ENCODE measurements at places on chromosomes 6 and 20. TPM values are rescaled to one million over a fixed set of nuclear protein-coding genes. Genes with fewer than 3 reads are reported as not detected.

The OR2H1 gene
- total RNA-seq = not detected

DNA sequence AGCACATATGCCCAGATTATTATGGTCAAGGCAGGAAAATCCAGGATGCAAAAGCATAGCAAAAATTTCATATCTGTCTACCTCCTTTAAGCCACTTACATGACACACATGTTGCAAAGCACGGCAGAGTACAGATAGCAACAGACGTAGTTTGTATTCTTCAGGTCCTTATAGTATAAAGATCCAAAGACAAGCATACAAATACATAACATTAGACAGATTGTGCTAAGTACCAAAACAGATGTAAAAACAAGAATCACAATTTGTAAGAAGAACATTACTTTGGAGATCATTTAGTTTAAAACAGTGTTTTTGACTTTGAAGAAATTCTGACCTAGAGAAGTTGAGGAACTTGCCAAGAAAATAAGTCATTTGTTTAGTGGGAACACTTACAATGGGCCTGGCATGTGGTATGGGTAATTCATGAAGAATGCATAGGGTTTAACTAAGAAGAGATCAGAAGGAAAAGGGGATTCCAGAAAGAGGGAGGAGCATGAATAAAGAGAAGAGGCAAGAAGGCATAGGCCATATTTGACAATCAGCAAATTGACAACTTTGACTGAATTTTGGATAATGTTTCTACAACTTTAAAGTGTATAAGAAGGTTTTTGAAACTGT, 30.6 kb upstream of the LMBRD1 start:
- no peak for DNase-seq
- H3K27ac ChIP-seq = no peak overlapping the region
- no peaks in the 10 kb centered on the region for H3K36me3 ChIP-seq
- H3K4me3 ChIP-seq = no peak overlapping the region

DNA sequence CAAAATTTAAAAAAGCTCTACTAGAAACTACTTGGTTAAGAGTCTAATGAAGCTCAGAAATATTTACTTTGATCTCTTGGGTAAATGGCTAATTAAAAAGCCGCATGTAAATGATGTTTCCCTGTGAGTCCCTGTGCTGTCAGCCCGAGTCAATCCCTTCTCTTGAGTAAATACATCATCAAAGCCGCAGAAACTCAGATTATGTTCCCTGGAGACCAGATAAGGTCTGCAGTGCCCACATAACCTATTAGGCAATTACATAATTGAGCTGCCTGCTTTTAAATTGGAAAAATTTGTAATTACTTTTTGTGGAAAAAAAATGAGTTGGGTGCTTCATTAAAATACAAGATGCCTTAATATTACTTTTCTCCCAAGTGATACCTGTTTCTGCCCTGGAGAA, 83.1 kb downstream of the KIZ start:
- DNase-seq = no peak
- H3K4me1 ChIP-seq = no peaks in the 10 kb centered on the region
- no peak overlapping the region for H3K4me3 ChIP-seq
- H3K27ac ChIP-seq = no peak overlapping the region
- H3K27me3 ChIP-seq = no peaks in the 10 kb centered on the region
- no peaks in the 10 kb centered on the region for H3K36me3 ChIP-seq

GRCh38 chr20:25089096-25089495, 7.2 kb upstream of the VSX1 start:
- no peak overlapping the region for H3K4me3 ChIP-seq
- no peaks in the 10 kb centered on the region for H3K27me3 ChIP-seq
- peak; percentile 68 for DNase-seq

The CNKSR3 gene
- total RNA-seq = 10.4 TPM

DNA sequence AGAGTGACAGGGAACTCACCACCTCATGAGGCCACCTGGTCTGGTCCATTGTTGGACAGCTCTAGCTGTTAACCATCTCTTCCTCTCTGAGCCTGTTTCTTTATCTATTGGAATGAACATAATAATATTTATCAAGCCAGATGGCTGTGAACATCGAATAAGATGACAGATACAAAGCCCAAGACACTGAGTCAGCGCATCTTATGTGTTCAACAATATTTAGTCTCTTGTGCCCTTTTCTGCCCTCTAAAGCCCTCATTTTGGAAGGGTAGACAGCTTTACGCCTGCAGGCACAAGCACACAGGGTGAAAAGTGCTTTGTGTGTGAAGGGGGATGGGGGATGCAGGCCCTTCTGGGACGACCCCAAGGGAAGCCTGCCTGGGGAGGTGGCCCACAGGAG, 164.0 kb downstream of the GRM4 start:
- H3K27me3 ChIP-seq = no peaks in the 10 kb centered on the region
- H3K4me3 ChIP-seq = no peak overlapping the region
- no peaks in the 10 kb centered on the region for H3K4me1 ChIP-seq
- no peak overlapping the region for H3K27ac ChIP-seq

The TPX2 gene
- total RNA-seq = under 0.01 TPM

The LHFPL5 gene
- not detected for total RNA-seq

The OR2H2 gene
- not detected for total RNA-seq

The RIPOR3 gene
- 6.1 TPM for total RNA-seq

DNA sequence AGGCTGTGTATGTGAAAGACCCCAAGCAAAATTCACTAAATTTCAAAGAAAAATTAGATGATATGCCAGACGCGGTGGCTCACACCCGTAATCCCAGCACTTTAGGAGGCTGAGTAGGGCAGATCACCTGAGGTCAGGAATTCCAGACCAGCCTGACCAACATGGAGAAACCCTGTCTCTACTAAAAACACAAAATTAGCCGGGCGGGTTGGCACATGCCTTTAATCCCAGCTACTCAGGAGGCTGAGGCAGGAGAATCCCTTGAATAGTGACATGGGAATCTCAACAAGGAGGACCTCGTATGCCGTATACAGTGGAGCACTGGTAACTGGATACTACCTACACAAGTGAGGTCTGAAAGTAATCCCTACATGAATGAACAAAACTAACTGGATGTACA, 92.7 kb upstream of the JARID2 start:
- no peak for DNase-seq
- H3K27ac ChIP-seq = no peak overlapping the region
- H3K4me3 ChIP-seq = no peak overlapping the region
- H3K4me1 ChIP-seq = peaks cover 9% of the 10 kb centered on the region
- H3K36me3 ChIP-seq = no peaks in the 10 kb centered on the region

Measured in esophagus muscularis mucosa (tissue), 4 donors.